Left forelimb (tissue), 1 donor: ENCODE measurements at places on chromosomes 16 and 17.

DNA sequence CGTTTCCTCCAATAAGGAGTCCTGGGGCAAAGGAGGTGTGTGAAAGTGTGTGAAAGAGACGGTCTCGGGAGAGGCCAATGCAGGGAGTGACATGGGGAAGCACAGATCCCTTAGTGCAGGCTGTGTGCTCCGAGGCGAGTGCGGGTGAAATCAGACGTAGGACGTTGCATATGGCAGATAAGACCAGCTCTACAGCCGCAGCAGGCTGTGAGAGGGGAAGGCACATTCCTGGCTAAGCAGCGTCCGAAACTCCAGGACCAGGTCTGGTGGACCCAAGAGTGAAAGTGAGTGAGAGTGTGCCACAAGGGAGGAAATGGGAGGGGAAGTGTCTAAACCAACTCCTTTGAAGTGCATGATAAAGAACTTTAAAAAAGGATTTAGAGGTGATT is 11.3 kb downstream of the POLR3K start:
- DNase-seq = no peak

GRCh38 chr17:77161953-77162352 is 21.2 kb downstream of the SEC14L1 start:
- no peak for DNase-seq

- no peak for DNase-seq
Observed at GRCh38 chr17:69828087-69828486, 246.9 kb upstream of the KCNJ16 start.

DNA sequence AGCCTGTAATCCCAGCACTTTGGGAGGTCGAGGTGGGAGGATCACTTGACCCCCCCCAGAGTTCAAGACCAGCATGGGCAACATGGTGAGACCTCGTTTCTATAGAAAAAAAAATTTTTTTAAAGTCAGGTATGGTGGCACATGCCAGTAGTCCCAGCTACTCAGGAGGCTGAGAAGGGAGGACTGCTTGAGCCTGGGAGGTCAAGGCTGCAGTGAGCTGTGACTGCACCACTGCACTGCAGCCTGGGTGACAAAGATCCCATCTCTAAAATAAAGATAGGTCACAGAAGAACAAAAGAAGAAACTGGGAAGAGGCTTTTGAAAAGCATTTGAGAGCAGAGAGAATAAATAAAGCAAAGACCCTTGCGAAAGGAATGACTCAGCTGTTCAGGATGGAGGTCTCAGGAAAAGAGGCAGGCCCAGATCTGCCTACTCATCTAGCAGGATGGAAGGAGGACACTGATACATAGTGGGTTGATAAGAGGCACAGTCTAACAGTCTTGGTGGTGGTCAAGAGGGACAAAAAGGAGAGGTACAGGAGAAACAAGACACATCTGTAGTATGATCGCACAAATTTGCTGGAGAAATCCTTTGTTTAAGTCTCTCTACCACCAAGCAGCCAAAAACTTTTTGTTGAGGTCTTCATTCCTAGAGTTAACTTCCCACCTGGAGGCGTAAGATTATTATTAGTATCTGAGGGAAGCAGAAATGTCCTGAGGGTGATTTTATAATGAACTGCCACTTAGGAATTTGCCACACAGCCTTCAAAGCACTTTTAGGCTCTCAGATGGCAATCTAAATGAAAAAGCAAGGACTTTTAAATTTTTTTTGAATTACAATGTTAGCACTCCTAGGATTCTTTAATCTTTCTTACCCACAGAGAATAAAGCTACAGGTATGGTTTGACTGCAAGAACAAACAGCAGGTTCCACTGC is 17.6 kb downstream of the ZSWIM7 start:
- no peak for DNase-seq

- peak; percentile 71 for DNase-seq
Observed at GRCh38 chr17:82272495-82273326, 789 bp downstream of the CSNK1D start.

DNA sequence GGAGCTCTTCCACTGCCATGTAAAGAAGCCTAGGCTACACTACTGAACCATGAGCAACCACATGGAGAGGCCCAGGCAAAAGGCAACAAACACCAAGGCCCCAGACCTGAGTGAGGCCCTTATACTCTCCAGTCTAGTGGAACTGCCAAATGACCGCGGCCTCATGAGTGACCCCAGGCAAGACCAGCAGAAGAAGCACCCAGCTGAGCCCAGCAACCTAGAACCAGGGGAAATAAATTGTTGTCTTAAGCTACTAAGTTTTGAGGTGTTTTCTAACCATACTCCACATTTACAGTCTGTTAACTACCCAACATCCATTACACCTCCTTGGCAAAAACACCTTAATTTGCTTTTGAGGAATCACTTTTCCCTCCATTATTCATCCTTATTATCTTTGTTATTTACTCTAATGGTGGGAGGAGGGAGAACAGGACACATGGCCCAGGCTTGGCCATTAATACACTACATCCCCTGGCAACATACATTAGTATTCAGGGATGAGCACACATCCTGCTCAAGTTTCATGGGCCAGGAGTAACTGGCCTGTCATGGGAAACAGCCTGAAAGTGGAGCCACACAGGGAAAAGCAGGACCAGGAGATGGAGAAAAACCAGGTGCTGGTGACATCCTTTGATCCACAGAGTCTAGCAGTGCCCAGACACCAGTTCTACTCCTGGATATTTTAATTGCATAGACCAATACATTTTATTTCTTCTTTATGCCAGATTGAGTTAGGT is 26.2 kb downstream of the SLC39A11 start:
- no peak for DNase-seq

- no peak for DNase-seq
Observed at GRCh38 chr16:87918338-87918737, 18.0 kb downstream of the CA5A start.

GRCh38 chr17:43479948-43480347 is 3.8 kb upstream of the DHX8 start:
- DNase-seq = no peak

DNA sequence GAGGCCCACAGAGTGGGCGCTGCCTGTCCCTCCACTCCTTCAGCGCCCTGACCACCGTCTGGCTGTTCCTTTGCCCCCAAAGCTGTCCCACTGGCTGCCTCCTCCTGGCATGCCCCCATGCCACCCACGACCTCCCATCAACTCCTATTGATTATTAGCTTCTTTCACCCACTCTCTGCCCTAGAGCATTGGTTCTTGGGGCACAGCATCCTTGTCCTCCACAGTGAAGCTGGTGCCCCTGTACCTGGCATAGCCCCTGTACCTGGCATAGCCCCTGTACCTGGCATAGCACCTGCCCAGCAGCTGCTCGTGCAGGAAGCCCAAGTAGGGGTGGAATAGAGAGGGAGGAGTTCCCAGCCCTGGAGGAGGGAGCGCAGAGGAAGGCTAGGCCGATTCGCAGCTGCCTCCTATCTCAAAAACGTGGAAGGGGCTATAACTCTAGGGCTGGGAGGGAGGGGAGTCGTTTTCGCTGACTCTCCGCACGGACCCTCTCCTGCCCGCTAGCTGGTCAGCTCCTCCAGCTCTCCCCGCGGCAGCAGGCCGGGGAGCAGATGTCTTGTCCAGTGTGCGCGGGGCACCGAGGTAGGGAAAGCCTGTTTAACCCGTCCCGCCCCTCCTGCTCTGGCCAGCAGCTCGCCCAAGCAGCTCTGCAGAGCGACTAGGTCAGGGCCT is 5.7 kb upstream of the ACTG1 start:
- DNase-seq = no peak

GRCh38 chr16:67957622-67958021 is 10.8 kb downstream of the SLC12A4 start:
- peak; percentile 46 for DNase-seq

DNA sequence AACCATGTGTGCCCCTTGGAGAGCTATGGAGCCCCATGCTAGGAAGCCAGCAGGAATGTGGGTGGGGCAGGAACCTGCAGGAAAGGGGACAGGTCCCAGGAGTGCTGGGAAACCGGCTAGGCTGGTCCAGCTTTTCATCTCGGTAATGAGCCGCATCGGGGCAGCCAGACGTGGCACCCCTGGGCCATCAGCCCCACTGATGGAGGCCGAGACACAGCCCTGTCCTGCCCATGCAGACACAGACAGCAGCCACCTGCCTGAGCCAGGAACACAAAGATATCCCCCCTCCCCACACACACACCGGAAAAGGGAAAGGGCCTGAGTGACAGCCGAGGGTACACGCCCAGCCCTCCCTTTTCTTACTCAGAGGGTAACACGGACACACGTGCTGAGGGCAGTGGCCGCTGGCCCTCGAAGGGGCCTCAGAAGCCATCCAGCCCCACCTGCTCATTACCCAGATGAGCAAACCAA is 18.1 kb downstream of the PPL start:
- DNase-seq = no peak

DNA sequence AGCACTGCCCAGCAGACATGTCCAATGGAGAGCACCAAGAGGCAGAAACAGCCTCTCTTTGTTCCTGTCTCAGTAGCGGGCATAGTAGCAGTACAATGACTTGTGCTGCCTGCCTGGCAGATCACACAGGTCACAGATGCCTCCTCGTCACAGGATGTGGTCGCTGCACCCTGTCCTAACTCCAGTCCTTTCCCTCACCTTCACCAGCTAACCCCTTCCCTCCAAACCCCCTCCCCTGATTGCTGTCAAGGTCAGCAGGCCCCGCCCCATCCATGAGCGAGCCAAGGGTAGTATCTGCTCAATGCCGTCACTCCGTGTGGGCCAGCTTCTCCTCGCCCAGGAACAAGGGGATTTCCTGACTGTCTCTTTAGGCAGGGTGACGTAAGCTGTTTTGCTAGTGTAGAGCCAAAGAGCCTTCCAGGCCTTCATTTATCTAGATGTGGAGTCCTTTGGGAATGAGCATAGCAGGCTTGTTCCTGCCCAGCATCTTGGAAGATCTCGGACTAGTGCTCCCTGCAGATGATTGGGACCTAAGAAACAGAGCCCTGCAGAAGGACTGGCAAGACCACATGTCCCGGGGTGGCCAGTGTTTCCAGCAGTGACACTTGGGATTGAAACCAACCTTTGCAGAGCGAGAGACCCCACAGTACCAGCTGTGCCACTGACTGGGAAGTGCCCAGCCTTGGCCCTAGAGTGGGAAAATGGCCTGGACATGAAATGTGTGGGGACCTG is 75.9 kb upstream of the TNRC6C start:
- DNase-seq = no peak

DNA sequence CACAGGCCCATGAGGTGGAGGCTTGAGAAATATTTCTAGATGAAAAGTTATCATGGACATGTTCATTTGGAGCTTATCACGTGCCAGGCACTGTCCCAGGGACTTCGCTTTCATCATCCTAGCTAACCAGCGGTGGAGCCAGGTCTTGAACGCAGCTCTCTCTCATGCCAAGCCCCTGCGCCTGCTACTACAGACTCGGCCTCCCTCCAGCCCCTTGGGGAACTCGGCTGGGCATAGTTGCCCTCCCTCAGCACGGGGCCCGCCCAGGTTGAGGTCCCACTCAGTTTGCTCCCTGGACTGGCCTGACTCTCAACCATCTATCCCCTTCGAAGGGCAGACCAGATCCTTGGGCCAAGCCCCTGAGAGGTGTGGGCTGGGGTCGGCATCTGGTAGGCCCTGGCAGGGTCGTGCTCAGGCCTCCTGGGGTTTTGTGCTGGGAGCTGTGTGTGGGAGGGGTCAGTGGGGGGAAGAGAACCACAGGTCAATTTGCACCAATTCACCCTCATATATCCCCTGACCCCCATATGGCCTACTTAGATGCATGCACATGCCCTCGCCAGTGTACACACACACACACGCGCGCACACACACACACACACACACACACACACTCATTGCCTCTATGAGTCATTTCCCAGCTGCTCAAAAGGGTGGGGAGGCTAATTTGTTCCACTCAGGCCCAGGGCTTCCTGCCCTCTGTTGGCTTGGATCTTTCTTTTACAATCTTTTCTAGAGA is 12.1 kb upstream of the SCN4A start:
- no peak for DNase-seq

- DNase-seq = no peak
Observed at GRCh38 chr17:37742762-37743611, 1.9 kb downstream of the HNF1B start.

- peak; percentile 85 for DNase-seq
Observed at GRCh38 chr17:74981979-74982662, 5.3 kb upstream of the CDR2L start.

DNA sequence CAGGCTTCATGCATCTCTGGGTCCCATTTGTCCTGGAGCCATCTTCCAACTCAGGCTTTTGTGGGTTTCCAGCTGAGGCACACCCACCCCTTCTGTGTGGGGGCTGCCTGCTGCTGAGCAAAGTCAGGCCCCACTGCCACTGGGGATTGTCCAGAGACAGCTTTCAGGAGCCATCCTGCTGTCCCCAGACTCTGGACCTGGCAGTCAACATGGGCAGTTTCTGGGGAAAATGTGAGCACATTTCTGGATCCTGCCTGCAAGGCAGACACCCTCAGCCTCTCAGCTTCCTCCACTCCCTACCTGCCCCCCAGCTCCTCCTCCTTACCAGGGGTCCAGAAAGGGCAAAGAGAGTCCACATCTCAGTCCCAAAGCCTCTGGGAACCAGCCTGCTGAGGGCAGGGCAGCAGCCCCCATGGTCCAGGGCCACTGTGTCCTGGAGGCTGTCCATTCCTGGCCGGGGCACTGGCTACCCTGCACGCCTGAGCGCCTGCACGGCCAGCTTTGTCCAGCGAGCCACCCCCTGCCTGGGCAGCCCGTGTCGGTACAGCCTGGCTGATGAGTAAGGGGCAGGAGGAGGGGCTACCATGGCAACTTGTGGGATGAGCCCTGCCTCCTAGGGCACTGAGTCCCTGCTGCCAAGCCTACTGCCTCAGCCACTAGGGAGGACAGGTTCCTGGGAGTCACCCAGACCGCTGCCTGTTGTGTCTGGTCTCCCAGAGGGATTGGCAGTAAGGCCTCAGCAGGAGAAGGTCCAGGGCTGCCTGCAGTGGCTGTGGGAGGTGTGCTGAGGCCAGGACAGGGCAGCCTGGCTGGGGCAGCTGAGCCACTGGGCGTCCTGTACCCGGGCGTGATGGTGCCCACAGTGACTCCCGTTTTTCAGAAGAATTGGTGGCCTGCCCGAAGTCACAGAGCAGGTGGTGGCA is at the start of gene SLC47A2:
SLC47A2 (minus strand) TSS at position 477 of the 923 bp plus-strand sequence; CDS start at position 448, 29 bp downstream.
- no peak for DNase-seq

- peak; percentile 62 for DNase-seq
Observed at GRCh38 chr17:7293816-7294613, 424 bp downstream of the YBX2 start.

DNA sequence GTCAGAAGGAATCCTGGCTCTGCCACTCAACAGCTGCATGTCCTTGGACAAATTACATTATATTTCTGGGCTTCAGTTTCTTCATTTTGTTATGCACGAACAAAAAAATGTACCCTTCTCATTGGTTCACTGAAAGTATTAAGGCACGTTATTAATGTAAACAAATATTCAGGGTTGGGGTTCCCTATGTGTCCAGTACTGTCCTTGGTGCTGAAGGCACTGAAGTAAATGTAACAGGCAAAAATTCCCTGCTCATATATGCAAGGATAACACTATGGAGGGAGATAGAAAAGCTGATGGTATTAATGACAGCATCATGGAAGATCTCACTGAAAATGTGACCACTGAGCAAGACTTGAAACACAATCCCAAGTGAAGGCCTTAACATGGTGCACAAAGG is 386.6 kb downstream of the XYLT1 start:
- DNase-seq = no peak
